Kidney epithelial cell (primary cell): ENCODE measurements at places on chromosomes 1 and 21. TPM values are rescaled to one million over a fixed set of nuclear protein-coding genes. Genes with fewer than 3 reads are reported as not detected.

The AADACL3 gene
- total RNA-seq = not detected in 2 replicates

The IQCC gene
- 2.5 and 5.3 TPM in 2 replicates for total RNA-seq

The AK4 gene
- total RNA-seq = 15.4 and 25.2 TPM in 2 replicates

The PIK3CD gene
- total RNA-seq = 40.7 and 46.4 TPM in 2 replicates

The B3GALT5 gene
- 4.3 and 5.8 TPM in 2 replicates for total RNA-seq

The S100A4 gene
- total RNA-seq = 2.7 and 7.1 TPM in 2 replicates

The RHOU gene
- total RNA-seq = 1.0 and 1.2 TPM in 2 replicates

The NBPF14 gene
- 26.3 and 26.7 TPM in 2 replicates for total RNA-seq

The CASQ1 gene
- total RNA-seq = not detected in 2 replicates

The AGBL4 gene
- total RNA-seq = not detected in 2 replicates

The OR2T35 gene
- total RNA-seq = not detected in 2 replicates

The GJA5 gene
- 0.14 and 0.29 TPM in 2 replicates for total RNA-seq

The OR2M7 gene
- not detected in 2 replicates for total RNA-seq

The PRAMEF8 gene
- not detected in 2 replicates for total RNA-seq

The DENND2C gene
- total RNA-seq = 0.84 and 1.3 TPM in 2 replicates

The SLC22A15 gene
- 12.9 and 17.6 TPM in 2 replicates for total RNA-seq

The COL6A1 gene
- 226 and 298 TPM in 2 replicates for total RNA-seq
